Foreskin keratinocyte (primary cell): ENCODE measurements at places on chromosomes 2 and 18.

GRCh38 chr2:238816291-238816690 lies 31.6 kb upstream of the TWIST2 start:
- no peak for DNase-seq

DNA sequence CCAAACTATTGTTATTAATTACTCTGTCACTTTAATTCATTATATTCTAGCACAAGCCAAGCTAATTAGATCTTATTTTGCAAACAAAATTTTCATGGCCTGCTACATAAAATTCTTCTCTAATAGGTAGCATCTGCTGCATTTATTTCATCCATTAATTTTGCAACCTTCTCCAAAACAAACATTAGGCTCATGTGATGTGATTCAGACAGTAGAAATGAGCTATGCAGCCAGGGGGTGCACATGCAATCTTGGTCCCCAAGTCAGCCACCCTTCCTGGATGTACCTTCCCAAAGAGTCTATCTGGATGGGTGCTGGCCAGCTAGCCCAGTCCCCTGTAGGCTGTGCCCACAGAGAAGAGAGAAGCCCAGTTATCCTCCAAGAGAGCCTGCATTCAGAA lies 242.1 kb upstream of the OSR1 start:
- no peak for DNase-seq

- no peak for DNase-seq
These were observed 36.1 kb downstream of the TEX51 start for GRCh38 chr2:126934809-126935208.

GRCh38 chr2:21041943-21042707 lies 1.7 kb downstream of the APOB start:
- no peak for DNase-seq

- no peak for DNase-seq
These were observed 13.8 kb upstream of the ALLC start for GRCh38 chr2:3644246-3644525.

DNA sequence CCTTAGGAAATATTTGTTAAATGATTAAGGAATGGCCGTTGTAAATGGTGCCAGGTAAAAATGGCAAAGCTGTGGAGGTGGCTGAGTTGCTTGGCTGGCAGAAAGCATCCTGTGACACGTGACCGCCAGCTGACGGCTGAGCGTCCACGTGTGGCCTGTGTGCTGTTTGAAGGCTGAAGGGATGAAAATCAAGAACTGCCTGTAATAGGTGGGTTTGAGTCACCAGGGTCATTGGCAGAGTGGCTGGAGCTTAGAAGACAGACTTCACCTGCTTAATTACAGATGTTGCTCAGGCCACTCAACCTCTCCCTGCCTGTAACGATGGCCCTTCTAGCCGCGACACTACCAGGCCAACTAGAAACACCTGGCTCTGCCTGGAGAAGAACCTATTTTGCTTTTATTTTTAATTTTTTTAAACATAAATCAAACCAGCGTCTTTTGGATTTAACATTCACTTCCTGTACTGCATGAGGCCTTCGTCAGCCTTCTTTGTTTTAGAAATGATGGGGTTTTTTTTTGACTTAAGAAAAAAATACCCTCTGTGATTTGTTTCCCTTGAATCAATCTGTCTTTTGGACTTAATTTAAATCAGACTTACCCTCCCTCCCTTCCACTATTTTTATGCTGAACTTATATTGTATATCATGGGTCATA lies 206.5 kb downstream of the PRKCE start:
- DNase-seq, result no peak

GRCh38 chr2:8729939-8730338 lies 48.1 kb downstream of the ID2 start:
- no peak for DNase-seq

- no peak for DNase-seq
These were observed 9.4 kb upstream of the CXCR4 start for GRCh38 chr2:136127356-136127755.

DNA sequence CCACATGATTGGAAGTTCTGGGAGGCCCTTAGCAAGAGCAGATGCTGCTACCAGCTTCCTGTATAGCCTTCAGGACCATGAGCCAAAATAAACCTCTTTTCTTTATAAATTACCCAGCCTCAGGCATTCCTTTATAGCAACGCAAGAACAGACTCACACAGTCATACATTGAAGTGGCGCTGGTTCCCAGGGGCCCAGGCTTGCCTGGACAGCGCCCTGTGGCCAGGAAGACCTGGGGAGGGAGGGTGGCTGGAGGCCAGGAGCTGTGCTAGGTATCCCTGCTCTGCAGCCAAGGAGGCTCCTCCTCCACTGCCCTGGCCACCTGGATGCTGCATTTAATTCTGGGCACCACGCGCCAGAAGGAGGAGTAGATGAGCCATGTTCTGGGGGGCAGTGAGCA lies 98.1 kb downstream of the AGAP1 start:
- peak; percentile 50 for DNase-seq

GRCh38 chr2:190334479-190335224 lies 8.7 kb upstream of the INPP1 start:
- no peak for DNase-seq

- peak; percentile 35 for DNase-seq
These were observed 34.5 kb downstream of the INSIG2 start for GRCh38 chr2:118122594-118123281.

GRCh38 chr2:202479090-202479489 lies 103.0 kb downstream of the BMPR2 start:
- no peak for DNase-seq

DNA sequence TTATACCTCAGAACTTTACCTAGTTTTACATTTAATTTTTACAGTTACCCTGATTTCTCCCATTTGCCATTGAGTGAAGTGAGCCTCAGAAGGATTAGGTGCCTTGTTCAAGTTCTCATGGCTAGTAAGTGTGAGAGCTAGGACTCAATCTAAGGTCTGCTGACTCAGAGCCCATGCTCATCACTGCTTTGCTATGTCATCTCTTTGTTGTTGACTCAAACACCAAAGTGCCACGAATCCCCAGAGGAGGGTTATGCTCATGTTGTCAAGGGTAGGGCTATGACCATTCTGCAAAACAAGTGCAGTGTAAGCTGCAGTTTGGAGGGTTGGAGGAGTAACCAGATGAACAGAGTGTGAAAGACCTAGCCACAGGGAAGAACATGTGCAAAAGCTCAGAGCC lies 185.4 kb upstream of the SKOR2 start:
- DNase-seq, result no peak

DNA sequence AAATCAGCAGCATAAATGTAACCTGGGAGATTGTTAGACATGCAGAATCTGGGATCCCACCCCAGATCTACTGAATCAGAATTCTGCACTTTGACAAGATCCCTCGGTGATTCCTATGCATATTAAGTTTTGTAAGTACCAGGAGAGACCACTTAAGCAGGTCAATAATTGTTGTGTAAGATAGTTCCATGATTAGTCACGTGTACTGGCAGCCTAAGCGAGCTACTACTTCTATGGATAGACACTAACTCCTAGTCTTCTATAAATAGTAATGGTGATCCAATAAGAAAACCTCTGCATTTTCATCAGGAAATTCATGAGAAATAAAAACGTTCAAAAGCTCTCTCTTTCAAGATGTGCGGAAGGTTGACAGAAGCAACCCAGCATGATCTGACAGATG lies 988.2 kb upstream of the CHAC2 start:
- DNase-seq, result no peak

GRCh38 chr2:119366161-119366648 lies 429 bp downstream of the C2orf76 start:
- no peak for DNase-seq

DNA sequence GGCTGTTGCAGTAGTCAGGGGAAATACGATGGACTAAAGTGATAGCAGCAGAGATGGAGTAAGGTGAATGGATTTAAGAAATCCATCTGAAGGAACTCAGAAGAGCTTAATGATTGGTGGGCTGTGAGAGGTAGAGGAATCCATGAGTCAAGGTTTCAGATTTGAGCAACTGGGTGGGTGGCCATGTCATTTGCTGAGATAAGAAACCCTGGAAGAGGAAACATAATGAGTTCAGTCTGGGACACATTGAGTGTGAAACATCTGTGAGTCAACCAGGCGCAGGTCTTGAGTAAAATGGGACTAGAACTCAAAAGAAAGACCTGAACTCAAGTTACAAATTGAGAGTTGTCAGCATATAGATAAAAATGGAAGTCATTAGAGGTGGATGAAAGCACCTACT lies 19.7 kb upstream of the ASNSD1 start:
- no peak for DNase-seq
